ENCODE measurements at places on chromosomes 13 and 19. TPM values are rescaled to one million over a fixed set of nuclear protein-coding genes. Genes with fewer than 3 reads are reported as not detected.

COMMD6 gene
- 173 TPM for polyA plus RNA-seq

SIGLEC8 gene
- polyA plus RNA-seq: not detected

PEG3 gene
- polyA plus RNA-seq: 231 TPM

MBD3L3 gene
- polyA plus RNA-seq: not detected

ZNF419 gene
- polyA plus RNA-seq: 8.7 TPM

ZNF350 gene
- 8.1 TPM for polyA plus RNA-seq

TEX30 gene
- polyA plus RNA-seq: 13.8 TPM

ZNF154 gene
- not detected for polyA plus RNA-seq

SLITRK1 gene
- polyA plus RNA-seq: 0.33 TPM

NXNL1 gene
- polyA plus RNA-seq: not detected

GSX1 gene
- not detected for polyA plus RNA-seq

CKM gene
- polyA plus RNA-seq: 2,498 TPM

PRKD2 gene
- 19.4 TPM for polyA plus RNA-seq

PTH2 gene
- not detected for polyA plus RNA-seq

GCDH gene
- 15.0 TPM for polyA plus RNA-seq

ATP4A gene
- polyA plus RNA-seq: not detected

CDC42EP5 gene
- polyA plus RNA-seq: 18.4 TPM

SERPINE3 gene
- 0.15 TPM for polyA plus RNA-seq

FCGBP gene
- 10.5 TPM for polyA plus RNA-seq

APOC4 gene
- not detected for polyA plus RNA-seq

MRPS31 gene
- 18.2 TPM for polyA plus RNA-seq

SIGLEC11 gene
- polyA plus RNA-seq: 0.54 TPM

NANOS3 gene
- 0.75 TPM for polyA plus RNA-seq

DMKN gene
- 0.58 TPM for polyA plus RNA-seq

ELSPBP1 gene
- not detected for polyA plus RNA-seq

ZNF793 gene
- polyA plus RNA-seq: 61.8 TPM

Measured in muscle of arm (tissue), 14 donors.